ENCODE measurements at places on chromosomes 12 and 14. TPM values are rescaled to one million over a fixed set of nuclear protein-coding genes. Genes with fewer than 3 reads are reported as not detected.

DNA sequence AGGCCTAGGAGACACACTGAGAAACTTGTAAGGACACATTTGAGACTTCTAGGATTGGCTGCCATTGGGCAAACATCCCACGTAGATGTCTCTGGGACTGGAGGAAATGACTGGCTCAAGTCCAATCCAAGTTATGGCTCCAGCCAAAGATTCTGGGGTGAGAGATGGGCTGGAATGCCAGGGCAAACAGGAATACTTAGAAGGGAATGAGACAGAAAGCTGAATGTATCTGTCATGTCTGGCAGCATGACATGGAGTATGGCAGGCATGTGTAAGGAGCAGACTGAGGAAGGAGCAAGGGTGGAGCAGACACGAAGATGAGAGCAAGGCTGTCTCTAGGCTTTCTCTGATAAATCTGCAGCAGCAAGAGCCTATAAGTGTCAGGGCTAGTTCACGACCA, 209.2 kb downstream of the PHLDA1 start:
- DNase-seq: no peak

DNA sequence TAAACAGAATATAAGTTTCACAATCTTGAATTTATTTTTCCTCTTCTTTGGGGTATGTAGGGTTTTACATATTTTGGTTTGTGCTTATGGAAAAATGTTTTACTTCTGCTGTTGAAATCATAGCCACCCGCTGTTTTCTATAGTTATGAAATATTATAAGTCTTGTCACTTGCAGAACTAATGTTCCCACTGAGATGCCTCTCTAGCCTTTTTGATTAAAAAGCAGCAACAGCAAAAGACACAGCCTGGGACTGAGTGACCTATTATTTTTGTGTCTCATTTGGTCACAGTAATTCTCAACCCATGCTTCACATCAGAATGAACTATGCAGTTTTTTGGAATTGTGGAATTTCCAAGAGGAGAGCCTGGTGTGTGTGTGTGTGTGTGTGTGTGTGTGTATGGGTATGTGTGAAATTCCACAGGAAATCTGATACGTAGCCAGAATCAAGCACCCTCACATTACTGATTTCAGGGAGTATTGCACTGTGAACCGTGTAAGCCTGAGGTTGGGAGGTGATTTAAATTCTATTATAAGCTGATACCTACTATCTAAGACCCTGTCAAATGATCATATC, 55.7 kb upstream of the FRMD6 start:
- no peak for DNase-seq

METAP2 gene
- total RNA-seq: 56.8 TPM

IFNG gene
- not detected for total RNA-seq

GRCh38 chr14:48703728-48704467, 882.3 kb downstream of the RPS29 start:
- no peak for DNase-seq

GRCh38 chr14:55433880-55434804, 6.3 kb downstream of the TBPL2 start:
- DNase-seq: no peak

DNA sequence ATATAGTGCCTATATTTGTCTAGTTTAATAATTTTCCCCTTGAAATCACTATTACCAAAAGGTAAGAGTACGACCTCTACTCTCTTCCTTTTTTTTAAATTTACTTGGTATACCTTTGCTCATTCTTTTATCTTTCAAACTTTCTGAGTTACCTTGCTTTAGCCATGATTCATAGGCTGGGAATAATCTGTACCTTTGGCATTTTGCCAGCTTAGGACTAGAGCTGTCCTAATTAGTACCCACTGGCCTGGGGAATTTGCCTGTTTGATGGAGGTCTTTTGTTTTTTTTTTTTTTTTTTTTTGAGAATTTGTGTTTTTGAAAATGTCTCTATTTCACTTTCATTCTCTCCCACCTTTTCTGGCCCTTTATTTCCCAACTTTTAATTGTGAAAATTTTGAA, 8.7 kb upstream of the SLC4A8 start:
- no peak for DNase-seq

DNA sequence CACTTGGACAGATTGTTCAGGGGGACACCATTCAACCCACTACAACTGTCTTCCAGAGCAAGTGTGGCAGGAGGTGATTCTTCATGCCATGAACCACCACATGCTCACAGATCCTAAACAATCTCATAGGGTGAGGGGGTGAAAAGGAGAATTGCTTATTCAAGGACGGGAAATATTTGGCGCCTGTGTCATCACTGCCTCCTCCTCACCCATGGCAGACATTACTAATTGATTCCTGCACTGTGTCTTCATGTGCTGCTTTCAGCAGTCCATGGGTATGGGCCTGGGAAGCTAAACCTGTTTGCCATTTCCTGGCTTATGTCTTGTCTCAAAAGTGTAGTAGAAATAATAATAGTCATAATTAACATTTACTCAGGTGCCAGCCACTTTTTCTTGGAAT, 31.3 kb downstream of the MMAB start:
- no peak for DNase-seq

GRCh38 chr12:106889950-106890626, 65.6 kb upstream of the TMEM263 start:
- DNase-seq: no peak

GRCh38 chr14:26132061-26132645, 465.7 kb downstream of the NOVA1 start:
- no peak for DNase-seq

DNA sequence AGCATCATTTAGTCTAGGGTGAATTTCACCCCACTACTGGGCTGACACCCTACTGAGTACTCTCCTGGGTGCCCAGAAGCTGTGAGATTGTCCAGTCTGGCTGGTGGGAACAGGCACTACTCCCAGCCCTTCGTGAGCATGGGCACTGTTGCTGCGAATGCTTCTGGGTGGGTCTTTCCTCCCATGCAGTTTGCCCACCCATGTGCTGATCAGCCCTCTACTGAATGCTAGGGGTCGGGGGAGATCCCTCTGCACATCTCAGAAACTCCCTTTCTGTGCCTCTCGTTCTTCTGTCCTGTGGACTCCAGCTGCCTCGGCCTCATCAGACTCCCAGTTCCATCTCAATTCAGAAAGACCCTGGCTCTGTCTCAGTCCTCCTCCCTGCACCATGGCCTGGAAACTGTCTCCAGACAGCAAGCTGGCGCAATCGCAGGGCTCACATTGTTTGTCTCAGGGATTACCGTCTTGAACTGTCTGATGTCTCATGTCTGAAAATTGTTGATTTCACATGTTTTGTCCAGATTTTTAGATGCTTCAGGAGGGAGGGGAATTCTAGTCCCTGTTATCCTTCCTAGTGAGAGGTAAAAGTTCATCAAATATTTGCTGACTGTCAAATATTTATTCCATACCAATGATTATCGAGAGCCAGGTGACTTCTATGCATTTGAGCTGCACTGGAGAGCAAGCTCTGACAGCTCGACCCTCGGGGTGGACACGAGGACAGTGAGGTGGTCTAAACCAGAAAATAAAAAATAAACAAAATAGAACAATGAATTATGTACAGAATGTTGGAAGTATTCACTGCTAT, 316.6 kb upstream of the RTL1 start:
- no peak for DNase-seq

SELPLG gene
- total RNA-seq: 5.9 TPM

DNA sequence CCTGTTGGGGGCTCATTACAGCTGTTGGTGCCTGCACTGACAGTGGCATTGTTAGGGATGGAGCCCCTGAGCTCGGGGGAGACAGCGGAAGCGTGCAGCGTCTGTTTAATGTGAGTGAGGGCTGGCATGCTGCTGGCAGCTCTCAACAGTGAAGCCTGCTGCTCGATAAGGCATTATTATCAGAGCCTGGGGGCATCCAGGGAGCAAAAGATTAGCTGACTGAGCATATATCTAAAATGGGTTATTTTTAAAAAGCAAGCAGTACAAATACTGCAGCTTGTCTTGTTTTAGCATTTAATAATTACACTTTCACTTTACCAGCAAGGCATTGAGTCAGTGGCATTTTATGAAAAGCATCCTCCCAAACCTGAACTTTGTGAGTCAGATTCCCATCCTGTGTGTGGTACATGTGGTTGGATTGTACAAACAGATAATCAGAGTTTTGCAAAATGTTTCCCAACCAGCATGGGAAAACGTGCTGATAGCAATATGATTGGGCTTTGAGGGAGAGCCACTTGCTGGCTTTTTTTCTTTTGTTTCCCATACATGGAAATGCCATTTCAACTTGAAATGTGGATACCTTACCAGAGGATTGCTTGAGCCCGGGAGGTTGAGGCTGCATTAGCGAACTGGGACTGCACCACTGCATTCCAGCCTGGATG, 150.8 kb downstream of the PRKCH start:
- DNase-seq: no peak

PPP2R3C gene
- 35.2 TPM for total RNA-seq

DNA sequence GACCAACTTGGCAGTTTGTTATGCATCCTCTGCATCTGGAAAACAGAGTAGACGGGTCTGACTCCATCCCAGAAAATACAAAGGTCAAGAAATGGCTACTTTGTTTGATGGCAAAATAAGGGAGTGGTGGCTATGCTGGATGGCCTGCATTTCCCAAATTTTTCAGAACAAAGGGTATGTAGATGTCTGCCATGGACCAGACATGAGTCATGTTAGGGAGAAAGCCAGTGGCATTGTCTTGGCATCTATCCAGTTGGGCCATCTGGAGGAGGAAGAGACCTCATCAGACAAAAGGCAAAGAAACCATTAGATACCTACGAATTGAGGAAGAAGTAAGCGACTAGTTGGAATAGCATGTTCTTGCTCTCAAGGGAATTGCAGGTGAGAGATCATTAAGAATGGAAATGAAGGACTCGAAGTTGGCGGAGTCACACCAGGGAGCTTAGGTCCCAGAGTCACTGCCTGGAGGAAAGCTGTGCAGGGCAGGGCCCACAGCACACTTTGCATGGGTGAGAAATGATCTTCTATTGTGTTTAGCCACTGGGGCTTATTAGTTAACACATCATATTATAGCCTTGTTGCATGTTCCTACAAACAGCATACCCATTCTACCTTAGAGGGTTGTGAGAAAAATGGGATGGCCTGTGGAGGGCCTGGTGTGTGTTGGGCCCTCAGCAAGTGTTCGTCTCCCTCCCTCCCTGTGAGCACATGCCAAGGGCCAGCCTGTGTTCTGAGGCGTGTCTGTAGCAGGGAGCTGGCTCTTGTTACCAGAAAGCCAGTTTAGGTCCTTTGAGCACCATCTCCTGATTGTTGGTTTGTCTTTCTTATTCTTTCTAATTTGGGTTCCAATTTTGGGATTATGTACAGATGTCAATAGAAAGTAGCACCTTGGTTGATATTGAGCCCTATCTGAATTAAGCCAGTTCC, 119.4 kb downstream of the KTN1 start:
- no peak for DNase-seq

DNA sequence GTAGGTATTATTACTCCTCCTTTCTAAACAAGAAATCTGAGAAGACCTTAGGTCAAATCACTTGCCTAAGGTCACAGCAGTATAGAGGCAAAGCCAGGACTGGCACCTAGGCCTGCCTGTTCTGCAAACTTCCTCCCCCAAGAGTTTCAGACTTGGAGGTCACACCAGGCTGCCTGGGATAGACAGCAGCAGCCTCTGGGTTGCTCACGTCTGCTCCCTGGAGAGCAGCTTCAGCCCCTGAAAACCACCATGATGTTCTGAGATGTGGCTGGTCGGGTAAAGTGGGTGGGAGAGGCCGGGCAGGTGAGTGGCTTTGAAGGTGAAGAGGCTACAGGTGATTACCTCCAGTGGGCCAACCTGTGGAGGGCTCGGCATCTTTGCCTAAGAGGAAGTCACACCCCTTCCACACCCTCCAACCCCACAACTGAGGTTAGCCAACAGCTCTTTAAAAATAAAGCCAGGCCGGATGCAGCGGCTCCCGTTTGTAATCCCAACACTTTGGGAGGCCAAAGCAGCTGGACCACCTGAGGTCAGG, 37.0 kb upstream of the PNMA1 start:
- no peak for DNase-seq

GRCh38 chr14:41806366-41806975, 199.8 kb downstream of the LRFN5 start:
- no peak for DNase-seq

DNA sequence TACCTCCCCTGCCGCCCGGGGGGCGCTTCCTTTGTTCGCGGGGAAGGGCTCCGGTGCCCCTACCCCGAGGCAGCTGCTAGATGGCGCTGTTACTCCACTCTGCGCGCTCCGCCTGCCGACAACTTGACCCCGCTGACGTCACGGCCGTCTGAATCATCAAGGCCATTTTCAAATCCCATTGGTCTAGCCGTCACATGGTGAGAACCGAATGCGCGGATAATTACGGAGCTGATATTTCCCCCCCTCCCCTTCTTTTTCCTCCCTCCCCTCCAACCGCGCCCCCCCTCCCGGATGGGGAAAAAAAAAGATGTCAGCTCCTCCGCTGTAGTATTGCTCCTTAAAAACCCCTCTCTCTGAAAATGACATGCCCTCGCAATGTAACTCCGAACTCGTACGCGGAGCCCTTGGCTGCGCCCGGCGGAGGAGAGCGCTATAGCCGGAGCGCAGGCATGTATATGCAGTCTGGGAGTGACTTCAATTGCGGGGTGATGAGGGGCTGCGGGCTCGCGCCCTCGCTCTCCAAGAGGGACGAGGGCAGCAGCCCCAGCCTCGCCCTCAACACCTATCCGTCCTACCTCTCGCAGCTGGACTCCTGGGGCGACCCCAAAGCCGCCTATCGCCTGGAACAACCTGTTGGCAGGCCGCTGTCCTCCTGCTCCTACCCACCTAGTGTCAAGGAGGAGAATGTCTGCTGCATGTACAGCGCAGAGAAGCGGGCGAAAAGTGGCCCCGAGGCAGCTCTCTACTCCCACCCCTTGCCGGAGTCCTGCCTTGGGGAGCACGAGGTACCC, at the start of gene HOXC10:
Gene HOXC10, plus strand, starts transcription at position 246 of the 791 bp plus-strand sequence. Its CDS starts 114 bp downstream, at position 360.
- DNase-seq: no peak

- DNase-seq: no peak
Measured at GRCh38 chr12:94811611-94812010, 161.3 kb upstream of the TMCC3 start.

DNA sequence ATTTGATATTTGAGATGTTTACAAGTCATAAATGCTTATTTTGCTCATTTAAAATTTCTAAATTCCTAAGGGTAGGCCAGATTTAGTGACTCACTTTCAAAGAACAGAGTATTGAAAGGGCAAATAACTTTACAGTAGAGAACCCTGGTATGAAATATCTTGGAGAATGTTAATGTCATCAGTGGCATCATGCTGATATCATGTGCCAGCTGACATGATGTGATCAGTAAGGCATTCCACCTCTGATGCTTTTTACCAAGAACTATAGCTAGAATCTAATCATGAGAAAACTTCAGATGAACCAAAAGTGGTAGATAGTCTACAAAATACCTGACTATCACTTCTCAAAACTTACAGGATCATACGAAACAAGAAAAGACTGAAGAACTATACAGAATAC, 2.9 kb upstream of the FLRT2 start:
- DNase-seq: no peak

CIROP gene
- total RNA-seq: 0.37 TPM

DNA sequence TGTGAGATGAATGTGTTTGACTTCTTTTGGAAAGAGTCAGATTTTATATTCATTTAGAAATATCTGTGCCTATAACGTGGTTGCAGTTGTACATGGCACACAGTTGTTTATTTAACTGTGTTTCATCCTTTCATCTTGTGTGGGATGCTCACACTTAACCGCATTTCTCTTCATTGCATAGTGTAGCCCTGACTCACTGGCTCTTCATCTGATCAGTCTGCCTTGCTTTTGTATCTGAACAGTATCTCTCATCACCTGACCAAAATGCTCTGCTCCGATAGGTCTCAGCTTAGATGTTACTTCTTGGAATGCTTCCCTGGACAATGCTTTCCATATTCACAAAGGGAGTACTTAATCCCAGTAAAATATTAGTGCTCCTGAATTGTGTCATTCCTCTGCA, 83.4 kb downstream of the PDE3A start:
- DNase-seq: no peak

Data from dorsolateral prefrontal cortex (tissue), 122 donors.